ENCODE measurements at places on chromosomes 4 and X. TPM values are rescaled to one million over a fixed set of nuclear protein-coding genes. Genes with fewer than 3 reads are reported as not detected.
A peak's percentile ranks its signal among the peaks of the same experiment; 100 is the strongest.

SPARCL1 gene
- polyA plus RNA-seq, result not detected

EXOC1L gene
- not detected for polyA plus RNA-seq

COX18 gene
- polyA plus RNA-seq, result 5.0 TPM

IDH3G gene
- 109 TPM for polyA plus RNA-seq

MAGEA1 gene
- polyA plus RNA-seq, result not detected

TMEM35A gene
- polyA plus RNA-seq, result not detected

SPRY1 gene
- polyA plus RNA-seq, result 11.0 TPM

PABPC1L2B gene
- polyA plus RNA-seq, result not detected

GABRB1 gene
- polyA plus RNA-seq, result not detected

GSX2 gene
- not detected for polyA plus RNA-seq

DNA sequence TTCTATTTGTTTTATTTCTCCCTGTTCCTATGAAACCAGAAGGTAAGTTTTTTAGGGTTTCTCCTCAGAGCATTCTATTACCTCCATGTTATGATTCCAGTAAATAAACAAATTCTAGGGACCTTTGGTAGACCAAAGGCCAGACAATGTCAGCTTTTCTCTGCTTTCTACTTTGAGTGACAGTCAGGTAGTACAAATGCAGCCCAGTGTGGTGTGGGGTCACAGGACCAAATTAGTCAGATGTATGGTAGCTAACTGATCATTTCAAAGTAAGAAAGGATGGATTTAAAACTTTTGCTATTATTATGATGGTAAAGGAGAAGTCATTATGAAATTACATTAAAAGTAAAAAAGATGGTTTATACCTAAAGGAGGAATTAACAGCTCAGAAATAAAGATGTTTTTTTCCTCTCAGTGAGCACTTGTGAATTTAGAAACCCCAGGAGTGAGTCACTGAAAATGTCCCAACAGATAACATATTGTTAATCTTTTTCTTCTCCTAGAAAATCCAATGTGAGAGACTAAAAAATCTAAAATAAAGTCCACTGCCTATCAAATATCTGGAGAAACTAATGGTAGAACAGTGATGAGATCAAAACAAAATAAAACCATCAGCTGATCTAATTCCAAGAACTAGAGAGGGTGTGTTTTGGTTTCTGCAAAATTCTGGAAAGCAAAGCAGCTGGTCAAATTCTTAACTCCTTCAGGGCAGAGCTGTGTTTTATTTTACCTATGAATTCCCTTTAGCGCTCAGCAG, 16.6 kb upstream of the KLHL2 start:
- DNase-seq, result no peak

DNA sequence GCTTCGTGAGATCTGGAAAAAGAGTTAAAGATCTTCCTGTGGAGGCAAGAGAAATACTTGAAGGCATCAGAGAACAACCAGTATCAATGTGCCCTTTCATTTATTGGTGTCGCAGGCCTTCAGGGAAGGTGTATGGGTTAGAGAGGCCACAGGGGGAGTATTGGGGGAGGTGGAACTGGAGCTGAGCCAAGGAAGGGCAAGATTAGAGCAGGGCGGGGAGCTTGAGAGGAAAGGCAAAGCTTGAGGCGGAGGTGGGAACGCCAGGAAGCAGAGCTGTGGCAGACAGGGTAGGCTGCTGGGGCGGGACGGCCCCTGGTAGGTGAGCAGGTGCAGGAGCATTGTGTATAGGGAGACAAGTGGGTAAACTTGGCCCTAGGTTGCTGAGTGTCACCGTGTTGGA, 329.9 kb downstream of the ARHGAP10 start:
- no peak for DNase-seq

DNA sequence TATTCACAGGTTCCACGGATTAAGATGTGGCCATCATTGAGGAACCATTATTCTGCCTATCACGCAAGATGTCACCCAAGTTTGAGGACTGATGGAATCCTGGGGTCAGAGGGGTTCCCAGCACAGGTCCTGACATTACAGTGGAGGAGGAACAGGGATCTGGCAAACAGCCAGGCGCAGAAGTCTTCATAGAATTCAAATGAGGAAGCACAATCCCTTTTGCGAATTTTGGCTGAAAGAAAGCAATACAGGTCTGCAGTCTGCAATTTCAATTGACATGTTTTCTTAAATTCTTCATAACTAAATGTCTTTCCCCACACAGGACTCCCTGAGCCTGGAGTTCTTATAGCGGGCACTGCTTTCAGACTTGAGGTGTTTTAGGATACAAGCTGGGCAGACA, 14.5 kb downstream of the DOCK11 start:
- DNase-seq, result no peak

DNA sequence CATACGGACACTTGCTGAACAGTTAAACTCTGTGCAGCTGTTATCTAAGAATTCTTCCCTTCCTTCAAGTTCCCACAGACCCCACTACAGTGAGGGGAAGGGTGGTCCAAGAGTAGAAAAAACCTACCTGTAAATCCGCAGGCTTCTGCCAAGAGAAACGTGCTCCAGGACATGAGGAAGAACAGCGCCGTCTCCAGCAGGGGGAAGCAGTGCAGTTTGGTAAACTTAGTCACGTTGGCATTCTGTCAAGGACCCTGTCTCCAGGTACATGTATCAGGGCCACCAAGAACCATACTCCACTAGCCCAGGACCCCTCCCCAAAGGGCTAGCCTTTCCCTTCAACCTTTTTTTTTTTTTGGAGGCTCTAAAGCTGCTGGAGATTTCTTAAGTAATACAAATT, 79.9 kb downstream of the CHST7 start:
- no peak for DNase-seq

DNA sequence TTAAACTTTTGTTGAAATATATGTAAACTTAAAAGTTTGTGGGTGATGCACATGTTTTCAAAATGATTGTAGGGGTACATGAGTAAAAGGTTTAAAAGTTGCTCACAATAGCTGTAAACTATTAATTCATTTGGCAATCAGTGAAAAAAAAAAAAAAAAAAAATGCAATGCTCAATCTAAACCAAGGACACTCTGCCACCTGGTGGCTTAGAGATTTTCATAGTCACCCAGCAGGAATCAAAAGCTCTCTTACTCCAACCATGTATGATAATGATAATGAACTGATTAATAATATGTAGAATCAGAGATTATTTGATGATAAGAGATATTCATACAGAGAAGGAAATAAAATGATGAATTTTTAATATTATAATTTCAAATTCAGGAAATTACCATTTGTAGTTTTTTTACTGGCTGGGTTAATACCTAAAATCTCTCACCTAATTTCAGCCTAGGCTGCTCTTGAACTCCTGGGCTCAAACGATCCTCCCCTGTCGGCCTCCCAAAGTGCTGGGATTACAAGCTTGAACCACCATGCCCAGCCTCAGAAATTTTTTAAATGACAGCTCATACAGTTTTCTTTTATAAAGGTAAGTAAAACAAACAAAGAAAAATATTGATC, 46.9 kb upstream of the SLC25A4 start:
- no peak for DNase-seq

DNA sequence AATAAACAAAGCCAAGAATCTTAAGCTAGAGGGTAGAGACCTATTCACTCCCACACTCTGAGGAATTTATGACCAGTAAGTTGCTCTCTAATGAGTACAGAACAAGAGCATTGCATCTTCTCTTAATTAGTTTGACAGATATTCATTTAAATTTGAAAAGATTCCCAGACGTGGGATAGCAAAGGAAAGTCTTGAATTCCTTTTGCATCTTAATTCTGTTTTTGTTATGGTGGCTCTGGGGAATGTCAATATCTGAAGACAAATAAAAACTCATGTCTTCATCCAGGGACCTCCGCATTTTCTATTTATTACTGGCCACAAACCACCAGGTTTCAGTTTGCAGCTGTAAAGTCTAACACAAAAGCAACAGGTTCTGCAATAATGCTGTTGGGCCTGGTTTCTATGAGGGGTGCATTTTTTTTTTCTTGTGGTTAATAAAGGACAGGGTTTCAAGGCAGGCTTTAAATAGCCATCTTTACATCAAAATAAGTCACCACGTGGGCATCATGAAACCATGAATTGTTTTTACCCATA, 172.3 kb downstream of the SHROOM3 start:
- no peak for DNase-seq

- no peak for DNase-seq
These were observed 28.0 kb upstream of the NSUN7 start for GRCh38 chr4:40721730-40722171.

- no peak for DNase-seq
These were observed 471.8 kb upstream of the FTHL17 start for GRCh38 chrX:31543634-31544033.

GRCh38 chr4:26724534-26724933, 136.1 kb upstream of the STIM2 start:
- no peak for DNase-seq

DNA sequence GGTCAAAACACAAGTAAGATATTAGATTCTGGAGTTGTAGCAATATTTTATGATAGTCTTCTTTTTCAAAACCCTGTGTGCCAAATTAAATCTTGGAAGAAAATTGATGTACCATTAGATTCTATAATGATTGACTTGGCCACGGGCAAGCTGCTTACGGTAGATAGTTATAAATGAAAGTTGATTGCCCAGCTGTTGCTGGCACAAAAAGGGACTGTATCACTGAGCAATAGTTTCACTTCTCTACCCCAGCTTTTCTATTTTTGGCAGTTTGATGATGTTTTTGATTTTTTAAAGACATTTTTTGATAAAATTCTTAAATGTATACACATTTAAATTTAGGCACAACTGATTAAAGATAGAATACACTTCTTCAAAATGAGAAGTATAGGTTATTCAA, 333.3 kb downstream of the TRAM1L1 start:
- DNase-seq, result no peak

- no peak for DNase-seq
These were observed 123.6 kb downstream of the SHROOM3 start for GRCh38 chr4:76558396-76559235.

DNA sequence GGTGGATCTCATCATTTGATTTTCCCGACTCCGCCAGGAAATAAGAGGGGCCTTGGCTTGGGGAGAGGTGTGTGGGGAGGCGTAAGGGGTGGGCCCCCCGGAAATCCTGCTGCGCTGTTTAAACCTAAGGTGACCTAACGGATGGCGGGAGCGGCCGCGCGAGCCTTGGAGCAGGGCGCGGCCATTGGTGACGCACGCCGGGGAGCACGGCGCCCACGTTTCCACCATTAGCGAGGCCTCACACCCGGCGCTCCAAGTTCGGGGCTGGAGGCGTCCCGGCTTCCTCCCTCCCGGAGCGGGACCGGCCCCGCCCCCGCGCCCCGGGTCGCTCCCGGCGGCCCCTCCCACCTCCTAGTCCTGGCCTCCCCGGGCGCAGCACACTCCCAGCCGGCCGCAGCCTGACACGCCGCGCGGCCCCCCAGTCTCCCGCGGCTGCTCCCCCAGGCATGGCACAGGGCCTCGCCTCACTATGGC, at the start of gene SMS:
Gene SMS, plus strand, starts transcription at position 354 of the 474 bp plus-strand sequence. Its CDS starts 116 bp downstream, at position 470.
- peak; percentile 63 for DNase-seq

DNA sequence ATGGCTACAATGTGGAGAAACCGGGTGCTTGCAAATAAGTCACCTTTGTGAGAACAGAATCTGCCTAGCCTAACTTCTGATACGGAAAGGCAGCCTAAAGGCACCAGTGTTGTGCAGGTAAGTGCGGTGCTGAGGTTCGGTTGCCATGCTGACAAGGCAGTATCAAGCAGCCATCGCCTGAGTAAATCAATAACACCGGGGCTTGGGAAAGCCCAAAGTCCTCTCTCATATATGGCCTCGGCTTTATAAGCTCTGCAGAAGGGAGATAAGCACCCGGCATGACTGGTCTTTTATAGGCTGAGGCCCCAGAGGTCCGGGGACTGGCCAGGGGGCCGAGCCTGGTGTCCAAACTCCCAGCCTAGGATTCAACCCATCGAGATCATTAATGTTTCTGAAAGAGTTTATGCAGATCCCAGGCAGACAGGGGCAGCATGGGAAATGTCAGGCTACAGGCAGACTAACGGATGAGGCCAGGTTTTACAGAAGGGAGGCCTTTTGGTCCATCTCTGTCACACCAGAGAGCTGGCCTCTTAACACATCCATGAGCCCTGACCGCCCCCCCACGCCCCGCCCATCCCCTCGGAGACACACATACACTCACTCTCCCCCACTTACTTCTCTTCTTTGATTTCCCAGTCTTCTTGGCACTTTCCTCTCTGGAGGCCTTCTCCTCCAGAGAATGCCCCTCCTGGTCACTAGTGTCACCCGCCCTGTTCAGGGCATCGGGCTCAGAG, 38.5 kb downstream of the ELF4 start:
- DNase-seq, result no peak

DNA sequence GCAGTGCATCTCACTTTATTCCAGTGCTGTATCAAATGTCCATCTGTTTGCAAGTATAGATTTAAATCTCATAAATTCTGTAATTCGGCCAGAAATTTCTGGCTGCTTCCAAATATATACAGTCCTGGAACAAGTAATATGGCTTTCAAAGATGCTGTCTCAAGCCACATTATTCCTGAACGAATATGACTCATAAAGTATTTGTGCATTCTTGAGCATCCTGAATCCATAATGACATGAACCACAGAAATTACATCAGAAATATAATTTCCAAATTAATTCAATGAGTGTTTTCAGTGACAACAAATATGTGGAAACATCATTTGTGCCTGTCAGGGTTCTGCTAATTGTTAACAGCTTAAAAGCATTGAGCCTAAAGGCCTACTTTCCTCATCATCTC, 140.9 kb upstream of the HPGD start:
- DNase-seq, result no peak

GRCh38 chr4:10087152-10087791, 29.3 kb downstream of the WDR1 start:
- DNase-seq, result no peak

DNA sequence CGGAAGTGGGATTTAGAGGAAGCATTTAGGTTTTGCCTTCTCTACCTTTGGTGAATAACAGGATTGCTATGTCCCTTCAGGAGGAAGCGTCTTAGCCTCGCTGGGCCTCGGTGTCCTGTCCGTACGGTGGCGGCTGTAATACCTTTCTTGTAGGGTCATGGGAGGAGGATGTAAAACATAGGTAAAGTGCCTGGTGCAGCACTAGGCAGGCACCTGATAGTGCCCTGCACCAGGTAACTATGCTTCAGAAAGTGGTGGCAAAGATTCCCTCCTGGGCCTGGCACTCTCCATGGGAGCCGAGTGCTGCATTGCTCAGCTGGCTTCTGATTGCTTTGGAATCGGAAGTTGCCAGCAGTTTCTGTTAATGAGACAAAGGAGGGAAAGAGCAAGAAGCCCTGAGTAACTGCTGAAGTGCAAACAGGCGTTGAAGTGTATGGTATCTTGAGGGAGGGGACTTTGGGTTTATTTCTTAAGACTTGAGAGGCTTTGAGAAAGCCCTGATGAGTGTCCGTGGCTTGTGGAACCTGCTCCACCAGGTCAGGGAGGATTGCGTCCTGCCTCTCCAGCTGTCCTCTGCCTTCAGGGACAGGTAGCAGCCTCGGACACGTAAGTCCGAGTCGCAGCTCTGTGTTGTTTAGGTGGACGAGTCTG, 45.8 kb downstream of the TBC1D14 start:
- no peak for DNase-seq

- no peak for DNase-seq
These were observed 52.9 kb upstream of the HPF1 start for GRCh38 chr4:169810325-169811323.

Measured in naive thymus-derived CD8-positive, alpha-beta T cell (primary cell).